ELF-1 (cell line): ENCODE measurements at places on chromosomes 16 and 17.
A peak's percentile ranks its signal among the peaks of the same experiment; 100 is the strongest.

DNA sequence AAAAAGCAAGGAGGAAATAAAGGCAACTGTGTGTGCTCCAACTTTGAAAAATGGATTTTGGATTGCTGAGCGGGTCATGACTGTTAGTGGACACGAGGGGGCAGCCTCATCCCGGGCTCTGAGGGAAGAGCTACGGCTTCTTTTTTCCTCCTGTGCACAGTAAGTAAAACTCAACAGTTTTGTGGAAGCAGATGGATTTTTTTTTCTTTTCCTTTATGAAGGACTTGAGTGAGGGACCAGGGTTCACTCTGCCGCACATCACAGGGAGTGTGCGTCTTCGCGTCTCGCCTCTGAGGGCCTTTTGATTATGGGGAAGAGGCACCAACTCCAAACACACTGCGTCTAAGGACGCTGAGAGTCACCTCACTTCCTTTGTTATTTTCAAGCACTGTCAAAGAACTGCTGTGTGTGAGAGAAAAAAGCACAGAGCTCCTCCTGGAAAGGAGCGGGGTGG is 80.3 kb upstream of the GOT2 start:
- peak; percentile 71 for DNase-seq

GRCh38 chr16:53209429-53209828 is 154.6 kb downstream of the CHD9 start:
- DNase-seq, result no peak

DNA sequence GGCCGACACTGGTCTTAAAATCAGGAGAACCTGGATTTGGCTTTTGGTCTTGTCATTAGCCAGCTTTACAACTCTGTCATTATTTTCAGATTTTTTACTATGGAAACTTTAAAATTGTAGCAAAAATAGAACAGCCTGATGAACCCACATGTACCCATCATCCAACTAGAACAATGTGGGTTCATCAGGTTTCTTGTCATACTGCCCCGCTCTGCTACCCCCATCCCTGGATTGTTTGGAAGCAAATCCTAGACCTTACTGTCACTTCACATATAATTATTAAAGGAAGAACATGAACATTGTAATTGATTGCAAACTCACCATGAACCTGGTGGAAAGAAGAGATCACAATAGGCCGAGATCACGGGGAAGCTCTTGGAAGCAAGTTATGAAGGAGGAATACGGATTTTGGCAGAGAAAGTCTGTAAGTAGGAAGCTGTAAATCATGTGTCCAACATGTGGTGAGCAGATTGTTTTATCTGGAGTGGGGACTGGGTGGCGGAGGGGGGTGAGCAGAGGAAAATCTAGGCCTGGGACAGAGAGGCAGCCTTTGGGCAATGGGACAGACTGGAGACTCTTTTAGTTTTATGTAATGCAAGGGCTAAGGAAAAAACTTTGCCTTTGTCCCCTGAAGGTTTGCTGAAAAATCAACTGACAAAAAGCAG is 67.0 kb downstream of the PITPNC1 start:
- DNase-seq, result no peak

DNA sequence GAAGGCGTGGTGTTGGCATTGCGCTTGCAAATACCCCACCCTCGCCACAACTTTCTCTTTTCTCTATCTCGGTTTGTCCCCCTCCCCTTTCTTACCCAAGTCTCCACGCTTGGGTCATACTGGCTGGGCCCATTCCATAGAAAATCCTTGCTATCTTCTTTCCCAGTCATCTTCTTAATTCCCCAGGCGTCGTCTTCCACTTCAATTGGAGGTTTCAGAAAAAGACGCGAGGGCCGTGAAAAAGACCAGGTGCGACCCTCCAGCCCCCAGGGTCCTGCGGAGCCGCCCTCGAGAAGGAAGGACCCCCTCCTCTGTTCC is 8.3 kb downstream of the IRX5 start:
- no peak for DNase-seq

DNA sequence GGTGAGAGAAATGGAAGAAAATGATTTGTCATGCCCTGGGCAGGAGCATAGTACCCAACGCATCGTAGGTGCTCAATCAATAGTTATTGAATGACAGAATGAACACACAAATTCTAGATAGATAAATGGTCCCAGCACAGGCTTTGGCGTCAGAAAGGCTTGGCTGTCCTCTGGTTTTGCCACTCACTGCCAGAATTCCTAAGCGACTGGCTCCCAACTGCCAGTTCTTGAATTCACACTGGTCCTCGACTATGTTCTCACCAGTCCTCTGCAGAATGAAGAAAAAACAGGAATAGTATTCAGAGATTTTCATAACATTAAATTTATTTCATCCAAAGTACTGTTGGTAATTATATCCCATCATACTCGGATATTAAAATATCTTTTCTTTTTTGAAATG is 163.1 kb upstream of the NOL11 start:
- no peak for DNase-seq

DNA sequence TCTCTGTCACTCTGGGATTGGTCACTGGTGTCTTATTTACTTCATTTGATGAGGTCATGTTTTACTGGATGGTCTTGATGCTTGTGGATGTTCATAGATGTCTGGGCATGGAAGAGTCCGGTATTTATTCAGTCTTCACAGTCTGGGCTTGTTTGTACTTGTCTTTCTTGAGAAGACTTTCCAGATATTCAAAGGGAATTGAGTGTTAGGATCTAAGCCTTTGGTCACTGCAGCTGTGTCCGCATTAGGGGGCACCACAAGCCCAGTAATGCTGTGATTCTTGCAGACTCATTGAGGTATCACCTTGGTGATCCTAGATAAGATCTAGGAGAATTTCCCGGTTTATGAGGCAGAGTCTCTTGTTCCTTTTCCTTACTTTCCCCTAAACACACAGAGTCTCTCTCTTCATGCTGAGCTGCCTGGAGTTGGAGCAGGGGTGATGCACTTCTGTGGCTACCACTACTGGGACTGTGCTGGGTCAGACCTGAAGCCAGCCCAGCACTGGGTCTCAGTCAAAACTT is 214.7 kb downstream of the SPECC1 start:
- peak; percentile 35 for DNase-seq

DNA sequence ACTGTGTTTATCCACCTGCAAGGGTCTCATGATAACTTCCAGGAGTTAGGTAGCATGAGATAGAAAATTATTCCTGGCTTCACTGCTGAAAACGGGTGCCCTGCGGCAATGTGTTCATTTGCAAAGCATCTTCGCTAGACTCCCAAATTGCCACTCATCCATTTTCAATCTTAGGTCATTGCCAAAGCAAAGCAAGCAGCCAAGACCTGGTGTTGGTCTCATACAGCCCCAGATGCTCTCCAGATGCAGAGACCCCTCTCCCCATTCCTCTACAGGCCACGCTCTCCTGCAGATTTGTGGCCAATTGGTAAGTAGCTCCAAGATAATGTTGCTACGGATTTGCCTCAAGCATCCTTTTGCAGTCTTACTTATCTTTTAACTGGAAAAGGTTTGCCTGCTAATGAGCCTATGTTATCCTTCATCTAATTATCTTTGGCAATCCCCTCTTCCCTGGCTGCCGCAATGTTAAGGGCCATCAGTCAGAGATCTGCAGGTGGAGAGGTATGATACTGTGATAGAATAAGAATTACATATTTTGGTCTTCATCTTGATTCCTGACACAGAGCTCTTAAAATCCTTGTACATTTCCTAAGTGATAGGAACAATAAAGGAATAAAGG is 222.0 kb downstream of the SLC39A11 start:
- no peak for DNase-seq

DNA sequence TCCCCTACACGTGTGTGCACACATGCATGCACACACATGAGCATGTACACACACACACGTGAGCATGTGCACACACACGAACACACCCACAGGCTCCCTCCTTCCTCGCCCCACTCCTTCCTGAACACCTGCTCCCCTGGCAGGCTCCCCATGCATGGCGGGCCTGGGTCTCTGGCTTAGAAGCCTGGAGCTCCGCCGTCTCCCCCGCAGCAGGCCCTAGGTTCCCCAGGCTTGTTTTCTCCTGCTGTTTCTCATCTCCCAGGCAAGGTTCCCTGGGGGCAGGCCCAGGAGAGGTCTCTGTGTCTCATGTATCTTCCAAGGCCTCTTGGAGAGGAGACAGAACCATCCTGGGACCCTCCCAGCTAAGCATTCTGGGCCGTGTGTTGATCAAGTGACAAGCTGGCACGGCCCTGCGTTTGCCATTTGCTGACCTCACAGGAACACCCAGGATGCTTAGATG is 202.3 kb upstream of the CIBAR2 start:
- DNase-seq, result no peak

DNA sequence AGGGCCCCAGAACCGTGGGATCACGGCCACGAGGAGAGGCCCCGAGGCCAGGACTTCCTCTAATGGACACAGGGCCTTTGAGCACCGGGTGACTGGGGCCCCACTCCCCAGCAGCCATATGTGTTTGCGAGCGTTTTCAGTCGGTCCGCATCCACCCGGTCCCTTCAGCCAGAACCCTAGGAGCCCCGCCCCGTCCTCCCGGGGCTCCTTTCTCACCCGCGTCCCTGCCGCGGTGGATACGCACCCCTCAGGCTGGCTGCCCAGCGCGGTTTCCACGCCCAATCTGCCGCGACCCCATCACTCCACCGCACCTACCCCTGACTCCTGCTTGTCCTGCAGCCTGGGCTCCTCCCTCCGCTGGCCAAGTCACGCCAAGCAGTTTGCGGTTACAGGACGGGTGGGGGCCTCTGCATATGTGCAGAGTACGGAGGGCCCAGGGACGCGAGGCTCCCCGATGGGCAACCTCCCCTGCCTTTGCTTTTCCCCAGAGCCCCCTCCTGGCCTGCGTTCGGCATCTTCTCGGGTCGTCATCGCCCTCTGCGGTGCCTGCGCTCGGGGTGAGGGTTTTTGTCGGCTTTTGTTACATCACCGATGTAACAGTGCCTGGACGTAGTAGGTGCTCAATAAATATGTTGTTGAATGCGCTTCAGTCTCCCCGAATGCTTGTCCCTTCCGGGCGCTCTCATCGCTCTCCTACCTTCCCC is 1.0 kb upstream of the TTYH2 start:
- DNase-seq, result peak; percentile 52

DNA sequence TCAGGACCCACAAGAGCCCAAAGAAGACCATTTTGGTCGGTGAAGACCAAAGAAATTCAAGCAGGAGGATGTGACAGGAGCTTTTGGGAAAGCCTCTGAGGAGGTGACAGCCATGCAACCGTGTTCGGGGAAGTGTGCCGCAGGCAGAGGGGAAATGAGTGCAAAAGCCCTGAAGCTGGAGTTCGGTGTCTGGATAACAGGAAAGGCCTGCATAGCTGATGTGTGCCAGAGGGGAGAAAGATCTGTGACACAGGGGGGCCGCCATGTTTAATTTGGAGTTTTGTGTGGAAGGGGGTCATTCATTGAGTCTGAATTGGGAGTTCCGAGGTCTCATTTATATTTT is 870 bp upstream of the ZC3H7A start:
- DNase-seq, result no peak
